Neural crest cell (in vitro differentiated cells): ENCODE measurements at places on chromosomes 13 and 19. TPM values are rescaled to one million over a fixed set of nuclear protein-coding genes. Genes with fewer than 3 reads are reported as not detected.

DNA sequence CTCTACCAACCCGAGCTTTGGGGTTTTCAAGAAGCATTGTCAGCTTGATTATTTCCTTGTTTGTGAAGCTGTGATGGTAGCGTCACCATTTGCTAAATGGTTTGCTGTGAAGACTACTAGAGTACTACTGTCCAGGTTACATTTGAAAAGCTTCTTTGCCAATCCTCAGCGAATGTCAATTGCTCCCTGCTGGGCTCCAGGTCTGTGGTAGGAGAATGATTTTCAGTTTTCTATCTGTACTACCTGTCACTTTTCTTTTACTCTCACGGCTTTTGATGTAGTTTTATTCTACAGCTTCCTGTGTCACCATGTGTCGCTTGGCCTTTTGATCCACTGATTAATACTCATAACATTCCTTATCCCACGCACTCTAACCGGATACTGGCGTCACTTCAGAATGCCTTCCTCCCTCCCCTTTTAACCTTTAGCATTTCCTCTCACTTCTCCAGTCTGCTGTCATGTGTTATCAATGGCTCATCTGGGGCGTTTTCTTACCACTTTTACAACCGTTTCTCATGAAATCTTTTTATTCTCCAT is 7.5 kb upstream of the GPR183 start:
- DNase-seq, result no peak
- peaks cover 30% of the 10 kb centered on the region for H3K4me1 ChIP-seq
- H3K27me3 ChIP-seq, result no peaks in the 10 kb centered on the region
- H3K27ac ChIP-seq, result no peak overlapping the region
- H3K36me3 ChIP-seq, result peaks cover 28% of the 10 kb centered on the region

- H3K4me3 ChIP-seq, result no peak overlapping the region
- no peak for DNase-seq
- H3K27ac ChIP-seq, result no peak overlapping the region
These were observed 79.0 kb downstream of the SACS start for GRCh38 chr13:23354520-23354919.

The FBN3 gene
- total RNA-seq, result 12.8 and 13.9 TPM in 2 replicates

The MAST1 gene
- 16.7 and 17.7 TPM in 2 replicates for total RNA-seq

The ZNF846 gene
- total RNA-seq, result 7.6 and 11.0 TPM in 2 replicates

The SIGLEC12 gene
- not detected in 2 replicates for total RNA-seq

DNA sequence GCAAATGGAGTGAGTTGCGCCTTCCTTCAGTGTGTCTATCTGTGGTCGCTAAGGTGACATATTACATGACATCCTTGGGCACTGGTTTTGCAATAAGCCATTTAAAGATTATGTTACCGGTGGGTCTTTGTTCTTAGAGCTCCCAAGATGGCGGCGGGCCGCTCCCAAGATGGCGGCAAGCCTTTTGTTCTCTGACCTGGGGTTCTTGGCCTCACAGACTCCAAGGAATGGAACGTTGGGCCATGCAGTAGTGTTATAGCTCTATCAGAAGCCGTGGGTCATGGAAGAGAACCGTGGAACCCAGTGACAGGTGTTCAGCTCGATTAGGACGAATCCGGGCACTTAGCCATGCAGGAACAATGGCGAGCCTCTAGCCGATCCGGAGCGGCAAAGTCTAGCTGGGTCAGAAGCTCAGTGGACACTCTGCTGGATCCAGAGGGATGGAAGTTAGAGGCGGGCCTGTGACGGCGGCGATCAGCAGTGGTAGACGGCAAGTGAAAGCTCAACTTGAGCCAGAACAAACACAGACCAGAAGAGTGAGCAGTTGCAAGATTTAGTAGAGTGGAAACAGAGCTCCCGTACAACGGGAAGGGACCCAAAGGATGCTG is 188.6 kb downstream of the TEX29 start:
- no peak overlapping the region for H3K4me3 ChIP-seq
- no peaks in the 10 kb centered on the region for H3K36me3 ChIP-seq
- no peak for DNase-seq
- peaks cover 3% of the 10 kb centered on the region for H3K27me3 ChIP-seq

The TMEM272 gene
- 0.26 TPM in 1 of 2 replicates, not detected in the other for total RNA-seq

The DAND5 gene
- total RNA-seq, result not detected in 2 replicates

DNA sequence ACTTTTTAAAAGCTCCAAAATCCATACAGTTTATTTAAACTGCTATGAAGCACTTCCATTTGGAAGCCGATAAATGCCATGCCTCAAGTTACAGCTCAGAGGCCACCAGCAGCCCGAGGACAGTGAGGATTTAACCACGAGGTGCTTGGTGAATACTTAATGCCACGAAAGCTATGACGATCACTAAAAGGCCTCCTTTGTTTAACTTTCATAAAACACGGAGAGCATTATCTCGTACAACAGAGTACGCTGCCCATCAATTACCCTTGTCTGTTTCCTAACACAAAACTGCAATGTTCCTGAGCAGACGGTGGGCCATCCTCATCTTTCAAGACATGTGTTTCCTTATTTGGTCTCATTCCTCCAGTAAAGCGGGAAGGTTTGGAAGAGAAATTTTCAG is 58.4 kb downstream of the PEPD start:
- H3K27me3 ChIP-seq, result no peaks in the 10 kb centered on the region
- no peak overlapping the region for H3K4me3 ChIP-seq
- H3K27ac ChIP-seq, result peak overlapping the region; percentile 52
- DNase-seq, result no peak
- H3K4me1 ChIP-seq, result peaks cover 12% of the 10 kb centered on the region
- H3K36me3 ChIP-seq, result no peaks in the 10 kb centered on the region

DNA sequence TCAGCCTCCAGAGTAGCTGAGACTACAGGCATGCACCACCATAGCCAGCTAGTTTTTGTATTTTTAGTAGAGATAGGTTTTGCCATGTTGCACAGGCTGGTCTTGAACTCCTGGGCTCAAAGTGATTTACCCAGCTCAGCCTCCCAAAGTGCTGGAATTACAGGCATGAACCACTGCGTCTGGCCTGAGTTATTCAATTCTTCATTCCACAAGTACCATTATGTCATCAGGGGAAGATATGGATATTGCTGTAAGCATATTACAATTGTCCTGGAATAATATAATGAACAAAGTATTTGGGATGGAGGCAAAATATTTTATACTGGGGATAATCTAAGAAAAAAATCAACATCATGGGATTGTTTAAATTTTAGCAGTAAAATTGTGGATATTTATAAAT is 646.0 kb upstream of the SLITRK6 start:
- H3K27me3 ChIP-seq, result no peaks in the 10 kb centered on the region
- no peaks in the 10 kb centered on the region for H3K36me3 ChIP-seq
- peaks cover 8% of the 10 kb centered on the region for H3K4me1 ChIP-seq
- H3K4me3 ChIP-seq, result no peak overlapping the region
- DNase-seq, result no peak
- H3K27ac ChIP-seq, result no peak overlapping the region

DNA sequence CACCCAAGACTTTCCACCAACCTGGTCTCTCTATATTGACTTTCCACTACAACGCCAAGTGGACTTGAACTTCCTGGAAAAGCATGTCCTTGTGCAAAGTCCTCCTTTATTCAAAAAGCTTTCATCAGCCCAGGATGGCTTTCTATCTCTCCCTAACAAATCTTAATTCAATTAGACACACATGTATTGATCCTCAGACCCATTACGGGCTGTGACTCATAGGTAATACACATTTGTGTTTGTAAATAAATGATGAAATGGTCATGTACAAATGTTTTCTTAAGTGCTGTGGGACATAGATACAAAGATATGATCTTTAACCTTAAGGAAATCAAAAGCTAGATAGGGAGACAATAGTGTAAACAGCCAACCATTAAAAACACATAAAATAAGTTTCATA is 1189.7 kb downstream of the EFNB2 start:
- DNase-seq, result no peak
- no peaks in the 10 kb centered on the region for H3K36me3 ChIP-seq

GRCh38 chr13:106232681-106233080 is 302.8 kb downstream of the EFNB2 start:
- H3K27ac ChIP-seq, result no peak overlapping the region
- H3K4me1 ChIP-seq, result no peaks in the 10 kb centered on the region
- H3K36me3 ChIP-seq, result peaks cover 8% of the 10 kb centered on the region
- no peak overlapping the region for H3K4me3 ChIP-seq
- H3K27me3 ChIP-seq, result no peaks in the 10 kb centered on the region
- DNase-seq, result no peak

The WDR87 gene
- not detected in 2 replicates for total RNA-seq

The KASH5 gene
- total RNA-seq, result not detected in 2 replicates

The FUT3 gene
- total RNA-seq, result not detected in 2 replicates

GRCh38 chr13:77583581-77583980 is 48.1 kb downstream of the SCEL start:
- no peaks in the 10 kb centered on the region for H3K4me1 ChIP-seq
- no peaks in the 10 kb centered on the region for H3K27me3 ChIP-seq
- no peak overlapping the region for H3K4me3 ChIP-seq
- no peak overlapping the region for H3K27ac ChIP-seq
- no peak for DNase-seq

DNA sequence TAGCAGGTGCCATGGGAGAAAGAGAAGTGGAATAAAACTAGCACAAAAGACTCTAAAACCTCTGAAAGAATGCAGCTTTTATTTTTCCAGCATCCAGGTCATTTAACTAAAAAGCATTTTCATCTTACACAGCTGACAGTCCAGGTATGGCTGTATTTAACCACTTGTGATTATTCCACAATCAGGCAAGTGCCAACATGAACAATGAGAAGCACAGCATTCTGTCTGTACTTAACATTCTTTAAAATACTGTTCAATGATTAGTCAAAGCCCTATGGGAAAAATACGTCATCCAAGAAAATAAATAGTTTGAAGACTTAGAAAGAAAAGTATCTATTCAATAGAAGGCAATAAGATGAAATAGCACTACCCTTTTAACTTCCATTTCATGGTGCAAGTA is 246.9 kb downstream of the LIG4 start:
- H3K4me3 ChIP-seq, result no peak overlapping the region
- no peak overlapping the region for H3K27ac ChIP-seq
- no peak for DNase-seq
- H3K4me1 ChIP-seq, result no peaks in the 10 kb centered on the region
- H3K27me3 ChIP-seq, result no peaks in the 10 kb centered on the region

DNA sequence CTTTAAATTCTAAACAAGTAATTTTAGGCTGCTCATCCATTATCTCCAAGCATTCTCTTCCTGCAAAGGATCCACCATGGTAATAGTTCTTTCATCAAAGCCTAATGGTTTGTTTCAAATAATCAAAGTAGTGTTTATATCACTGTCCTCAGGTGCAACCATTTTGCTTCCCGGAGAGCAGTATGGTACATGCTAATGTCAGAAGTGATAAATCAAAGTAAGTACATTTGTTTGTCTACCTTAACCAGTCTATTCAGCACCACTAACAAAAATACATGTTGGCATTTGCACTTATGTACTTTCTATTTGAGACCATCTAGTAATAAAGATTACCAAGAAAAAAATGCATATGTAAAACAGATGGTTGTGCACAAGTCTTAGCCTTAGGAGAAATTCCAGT is 37.5 kb downstream of the DACH1 start:
- no peak overlapping the region for H3K27ac ChIP-seq
- no peak overlapping the region for H3K4me3 ChIP-seq
- peaks cover 35% of the 10 kb centered on the region for H3K4me1 ChIP-seq
- H3K27me3 ChIP-seq, result no peaks in the 10 kb centered on the region

The TLE6 gene
- total RNA-seq, result 0.44 TPM in 1 of 2 replicates, not detected in the other

The FAM216B gene
- total RNA-seq, result not detected in 2 replicates

The CYSLTR2 gene
- not detected in 2 replicates for total RNA-seq

- no peak overlapping the region for H3K4me3 ChIP-seq
- DNase-seq, result no peak
- peaks cover 19% of the 10 kb centered on the region for H3K4me1 ChIP-seq
These were observed 95.2 kb downstream of the GGACT start for GRCh38 chr13:100493418-100493817.

The LENG9 gene
- total RNA-seq, result 2.5 and 3.0 TPM in 2 replicates

GRCh38 chr19:18173054-18173571 is 500 bp upstream of the IFI30 start:
- peaks cover 7% of the 10 kb centered on the region for H3K4me1 ChIP-seq
- H3K4me3 ChIP-seq, result no peak overlapping the region
- no peak for DNase-seq
- peaks cover 6% of the 10 kb centered on the region for H3K36me3 ChIP-seq

GRCh38 chr13:59658738-59659330 is 504.9 kb downstream of the DIAPH3 start:
- H3K4me1 ChIP-seq, result peaks cover 38% of the 10 kb centered on the region
- no peak overlapping the region for H3K4me3 ChIP-seq
- peaks cover 30% of the 10 kb centered on the region for H3K27me3 ChIP-seq
- H3K36me3 ChIP-seq, result peaks cover 8% of the 10 kb centered on the region

The USHBP1 gene
- 0.23 and 0.57 TPM in 2 replicates for total RNA-seq

- peak overlapping the region; percentile 90 for H3K27ac ChIP-seq
- DNase-seq, result peak; percentile 20
- peak overlapping the region; percentile 97 for H3K4me3 ChIP-seq
These were observed 529 bp downstream of the ZNF836 start for GRCh38 chr19:52170863-52171320.

GRCh38 chr13:27975564-27976361 is 6.6 kb upstream of the CDX2 start:
- H3K4me1 ChIP-seq, result peaks cover 10% of the 10 kb centered on the region
- no peaks in the 10 kb centered on the region for H3K36me3 ChIP-seq
- no peak overlapping the region for H3K4me3 ChIP-seq
- H3K27me3 ChIP-seq, result peaks cover 97% of the 10 kb centered on the region

The PSG1 gene
- not detected in 2 replicates for total RNA-seq

- H3K4me1 ChIP-seq, result peaks cover 14% of the 10 kb centered on the region
- peak overlapping the region; percentile 7 for H3K27ac ChIP-seq
- H3K27me3 ChIP-seq, result no peaks in the 10 kb centered on the region
These were observed 12.0 kb downstream of the LPAR6 start for GRCh38 chr13:48400850-48401291.

DNA sequence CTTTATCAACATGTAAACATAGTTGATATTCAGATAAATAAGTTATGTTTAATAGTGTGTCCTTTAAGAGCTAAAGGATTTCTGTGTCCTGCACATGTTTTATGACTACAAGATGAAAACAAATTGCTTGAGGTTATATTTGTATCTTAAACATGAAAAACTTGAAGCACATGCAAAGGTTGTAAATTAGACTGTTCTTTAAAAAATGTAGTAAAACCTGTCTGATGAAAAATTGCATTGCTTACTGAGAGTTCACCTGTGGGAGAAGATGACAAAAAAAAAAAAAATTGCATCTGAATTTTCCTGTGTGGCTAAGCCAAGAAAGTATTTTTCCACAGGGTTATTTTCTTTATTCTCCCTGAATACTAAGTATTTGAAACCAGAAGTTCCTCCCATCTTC is 25.7 kb upstream of the LMO7 start:
- H3K4me3 ChIP-seq, result no peak overlapping the region
- H3K27me3 ChIP-seq, result no peaks in the 10 kb centered on the region
- H3K36me3 ChIP-seq, result peaks cover 8% of the 10 kb centered on the region
- no peak overlapping the region for H3K27ac ChIP-seq
- no peak for DNase-seq
- H3K4me1 ChIP-seq, result no peaks in the 10 kb centered on the region

The SRRM5 gene
- 0.41 and 0.51 TPM in 2 replicates for total RNA-seq

- peaks cover 14% of the 10 kb centered on the region for H3K4me1 ChIP-seq
- no peak overlapping the region for H3K27ac ChIP-seq
- H3K27me3 ChIP-seq, result no peaks in the 10 kb centered on the region
- H3K36me3 ChIP-seq, result peaks cover 9% of the 10 kb centered on the region
These were observed 58.8 kb downstream of the COL4A2 start for GRCh38 chr13:110365876-110366275.

The CLIP3 gene
- total RNA-seq, result 33.1 and 37.6 TPM in 2 replicates

- H3K27me3 ChIP-seq, result no peaks in the 10 kb centered on the region
- H3K4me1 ChIP-seq, result no peaks in the 10 kb centered on the region
- no peak overlapping the region for H3K4me3 ChIP-seq
- no peak for DNase-seq
- peaks cover 31% of the 10 kb centered on the region for H3K36me3 ChIP-seq
These were observed 114.7 kb upstream of the MCF2L start for GRCh38 chr13:112854321-112854720.

- H3K27me3 ChIP-seq, result no peaks in the 10 kb centered on the region
- H3K36me3 ChIP-seq, result peaks cover 11% of the 10 kb centered on the region
- peaks cover 23% of the 10 kb centered on the region for H3K4me1 ChIP-seq
- no peak for DNase-seq
These were observed 1158.0 kb downstream of the EFNB2 start for GRCh38 chr13:105377452-105377851.

The CD70 gene
- 0.41 TPM in 1 of 2 replicates, not detected in the other for total RNA-seq

The CDX2 gene
- total RNA-seq, result 1.3 and 2.4 TPM in 2 replicates
